ENCODE measurements at places on chromosomes 13 and 19.

DNA sequence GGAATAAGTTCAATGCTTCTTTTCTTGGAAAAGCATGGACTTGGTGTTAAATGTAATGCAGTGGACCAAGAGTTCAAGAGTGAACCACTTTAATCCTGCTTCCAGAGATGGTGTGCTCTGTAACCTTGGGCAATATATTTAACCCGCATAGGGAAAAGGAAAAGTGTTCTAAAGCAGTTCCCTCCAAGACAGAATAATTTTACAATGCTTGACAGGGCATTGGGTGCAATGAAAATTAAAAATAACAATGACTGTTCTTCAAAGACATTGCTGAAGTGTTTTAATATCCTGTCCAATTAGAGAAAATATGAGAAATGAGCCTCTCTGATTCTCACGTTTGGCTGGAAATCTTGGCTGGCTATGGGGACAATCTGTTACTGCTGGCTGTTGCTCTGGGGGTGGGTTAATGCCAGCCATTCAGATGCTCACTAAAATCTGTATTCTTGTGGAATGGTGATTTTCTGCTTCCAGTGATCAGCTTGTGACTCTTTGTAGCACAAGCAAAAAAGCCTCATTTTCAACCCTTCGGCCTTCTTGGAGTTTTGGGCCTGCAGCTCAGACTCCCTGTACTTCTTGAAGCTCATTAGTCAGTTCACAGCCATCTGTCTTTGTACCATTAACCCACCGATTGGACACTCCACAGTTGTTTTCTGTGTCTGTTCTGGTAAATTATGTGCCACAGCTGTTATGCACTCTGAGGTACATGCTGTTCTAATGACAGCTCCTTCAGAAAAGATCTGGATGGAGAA is 310.6 kb downstream of the LMO7 start:
- no peak for DNase-seq

DNA sequence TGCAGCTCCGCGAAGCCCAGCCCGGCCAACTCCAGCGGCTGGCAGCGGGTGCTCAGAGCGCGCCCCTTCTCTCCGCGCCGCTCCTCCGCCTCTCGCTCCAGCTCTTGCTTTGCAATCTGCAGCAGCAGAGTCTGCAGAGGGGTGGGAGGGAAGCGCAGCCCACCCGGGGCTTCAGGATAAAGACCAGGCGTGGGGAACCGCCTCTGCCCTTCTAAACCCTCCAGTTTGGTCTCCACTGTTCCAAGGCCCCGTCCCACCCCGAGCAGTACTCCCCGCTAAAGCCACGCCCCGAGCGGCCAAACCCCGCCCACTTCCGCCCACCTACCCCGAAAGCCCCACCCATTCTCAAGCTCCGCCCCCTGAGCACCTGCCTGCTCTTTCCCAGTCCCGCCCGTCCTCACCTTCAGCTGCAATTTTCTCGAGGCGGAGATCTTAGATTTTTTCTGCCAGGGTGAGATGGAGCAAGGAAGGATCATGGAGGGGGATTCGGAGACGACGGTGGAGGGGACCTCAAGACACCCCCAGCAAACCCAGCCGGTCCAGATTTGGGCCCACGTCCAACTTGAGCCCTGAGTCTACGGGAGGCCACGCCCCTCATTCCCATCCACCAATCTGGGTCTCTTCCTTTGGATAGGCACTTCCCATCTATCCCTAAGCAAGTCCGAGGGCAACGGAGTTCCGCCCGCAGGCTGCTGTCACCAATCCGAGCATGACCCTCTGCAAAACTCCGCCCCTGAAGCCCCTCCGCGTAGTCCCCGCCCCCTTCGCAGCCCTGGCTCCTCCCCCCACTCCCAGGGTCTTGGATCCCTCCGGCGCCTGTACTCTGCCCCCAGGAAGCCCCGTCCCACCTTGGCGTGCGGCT is 1.1 kb downstream of the TNNI3 start:
- peak; percentile 25 for DNase-seq

DNA sequence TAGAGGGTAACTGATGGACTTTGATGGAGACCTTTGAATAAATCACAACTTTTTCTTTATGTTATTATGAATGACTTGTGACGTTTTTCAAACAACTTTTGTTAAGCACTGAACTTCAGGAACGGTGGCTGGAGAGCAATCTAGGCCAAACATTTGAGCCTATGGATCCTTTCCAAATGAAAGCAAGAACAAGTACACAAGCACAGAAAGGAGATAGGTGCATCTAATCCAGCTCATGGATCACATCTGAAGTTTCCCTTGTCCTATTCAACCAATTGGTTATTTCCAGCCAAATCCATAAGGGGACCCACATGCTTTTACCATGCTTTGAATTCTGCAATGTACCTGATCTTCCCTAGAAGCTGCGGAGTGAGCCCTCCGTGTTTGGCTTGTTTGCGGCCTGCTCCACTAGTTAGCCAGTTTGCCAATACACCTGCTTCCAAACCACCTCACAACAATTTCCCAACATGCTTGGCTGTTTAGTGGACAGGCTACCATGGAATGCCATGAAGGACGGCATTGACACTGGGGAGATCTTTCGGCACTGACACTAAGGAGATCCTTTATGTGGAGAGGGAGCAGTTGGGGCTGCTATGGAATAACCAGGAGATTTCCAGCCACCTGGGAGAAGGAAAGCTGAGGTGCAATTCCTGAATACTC is 315.9 kb downstream of the DNAJC15 start:
- no peak for DNase-seq

DNA sequence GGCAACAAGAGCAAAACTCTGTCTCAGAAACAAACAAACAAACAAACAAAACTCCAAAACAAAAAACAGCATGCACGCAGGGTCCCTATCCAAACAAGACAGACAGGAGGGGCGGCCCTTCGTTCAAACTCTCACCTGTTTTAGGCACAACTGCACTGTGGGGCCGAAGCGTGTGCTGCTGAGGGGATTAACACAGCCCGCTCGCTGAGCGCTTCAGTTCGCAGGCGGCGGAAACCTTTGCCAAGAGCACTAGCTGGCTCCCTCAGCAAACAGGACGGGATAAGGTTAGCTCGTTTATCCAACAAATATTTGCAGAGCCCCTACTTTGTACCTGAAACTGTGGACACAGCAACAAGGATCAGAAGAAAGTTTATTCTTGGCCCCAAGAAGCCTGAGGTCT is 1.6 kb upstream of the ADPRHL1 start:
- no peak for DNase-seq

DNA sequence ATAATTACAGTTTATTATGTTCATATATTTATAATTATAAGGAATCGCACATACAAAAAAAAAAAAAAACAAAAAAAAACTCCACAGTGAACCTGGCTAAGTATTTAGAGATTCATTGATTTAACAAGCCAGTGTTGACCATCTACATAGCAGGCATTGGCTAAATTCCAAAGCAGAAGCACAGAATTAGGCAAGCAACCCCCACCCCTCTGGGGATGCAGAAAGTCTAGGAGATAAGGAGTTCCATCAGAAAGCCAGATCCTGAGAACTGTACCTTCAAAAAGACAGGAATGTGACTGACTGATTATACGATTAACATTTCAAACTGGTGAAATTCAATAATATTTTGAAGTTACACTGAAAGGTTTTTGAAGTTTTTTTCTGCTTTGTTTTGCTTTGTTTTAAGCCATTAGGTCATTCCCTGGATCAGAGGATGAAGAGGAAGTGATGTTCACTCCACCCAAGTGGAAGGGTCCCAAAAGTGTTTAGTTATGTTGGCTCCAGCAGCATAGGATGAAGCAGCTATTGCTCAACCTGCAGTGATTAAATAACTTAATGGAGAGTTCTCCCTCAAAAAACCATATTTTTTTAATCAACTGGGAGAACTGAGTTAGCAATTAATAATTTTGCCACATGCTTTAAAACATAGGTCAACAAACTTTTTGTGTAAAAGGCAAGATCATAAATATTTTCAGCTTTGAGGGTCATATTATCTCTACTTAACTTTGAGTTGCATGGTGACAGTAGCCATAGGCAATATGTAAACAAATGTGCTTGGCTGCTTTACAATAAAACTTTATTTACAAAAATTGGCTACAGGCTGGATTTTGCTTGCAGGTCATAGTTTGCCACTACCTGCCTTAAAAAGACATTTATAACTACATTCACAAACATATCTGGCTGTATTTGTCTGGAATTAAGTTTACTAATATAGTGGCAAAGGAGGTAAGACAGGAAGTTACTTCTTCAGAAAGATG is 49.6 kb downstream of the DOCK9 start:
- DNase-seq, result peak; percentile 70

DNA sequence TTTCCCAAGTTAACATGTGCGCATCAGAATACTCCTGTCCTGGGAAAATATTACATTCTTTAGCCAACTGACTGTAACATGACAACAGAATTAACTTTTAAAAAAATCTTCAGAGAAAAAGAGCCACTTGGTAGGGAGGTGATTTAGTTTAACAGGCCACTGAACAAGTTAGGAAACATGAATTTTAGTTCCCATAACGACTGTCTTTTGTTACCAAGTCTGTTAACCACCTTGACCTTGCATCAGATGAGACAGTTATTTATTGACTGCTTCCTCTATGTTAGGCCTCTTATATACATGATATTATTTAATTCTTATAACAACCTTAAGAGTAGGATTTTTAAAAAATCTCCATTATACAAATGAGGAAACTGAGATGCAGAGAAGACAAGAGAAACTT is 268.6 kb downstream of the NDFIP2 start:
- no peak for DNase-seq

GRCh38 chr13:54901316-54901715 is 1872.7 kb downstream of the OLFM4 start:
- DNase-seq, result no peak

GRCh38 chr19:45251452-45252354 is 632 bp downstream of the MARK4 start:
- peak; percentile 11 for DNase-seq

GRCh38 chr13:24861617-24862362 is 97.8 kb downstream of the RNF17 start:
- no peak for DNase-seq

GRCh38 chr19:19463348-19464117 is 51.8 kb downstream of the TSSK6 start:
- DNase-seq, result peak; percentile 82

- no peak for DNase-seq
Measured at GRCh38 chr13:109159650-109160309, 530.4 kb downstream of the MYO16 start.

GRCh38 chr19:17086120-17086519 is 10.5 kb downstream of the MYO9B start:
- no peak for DNase-seq

DNA sequence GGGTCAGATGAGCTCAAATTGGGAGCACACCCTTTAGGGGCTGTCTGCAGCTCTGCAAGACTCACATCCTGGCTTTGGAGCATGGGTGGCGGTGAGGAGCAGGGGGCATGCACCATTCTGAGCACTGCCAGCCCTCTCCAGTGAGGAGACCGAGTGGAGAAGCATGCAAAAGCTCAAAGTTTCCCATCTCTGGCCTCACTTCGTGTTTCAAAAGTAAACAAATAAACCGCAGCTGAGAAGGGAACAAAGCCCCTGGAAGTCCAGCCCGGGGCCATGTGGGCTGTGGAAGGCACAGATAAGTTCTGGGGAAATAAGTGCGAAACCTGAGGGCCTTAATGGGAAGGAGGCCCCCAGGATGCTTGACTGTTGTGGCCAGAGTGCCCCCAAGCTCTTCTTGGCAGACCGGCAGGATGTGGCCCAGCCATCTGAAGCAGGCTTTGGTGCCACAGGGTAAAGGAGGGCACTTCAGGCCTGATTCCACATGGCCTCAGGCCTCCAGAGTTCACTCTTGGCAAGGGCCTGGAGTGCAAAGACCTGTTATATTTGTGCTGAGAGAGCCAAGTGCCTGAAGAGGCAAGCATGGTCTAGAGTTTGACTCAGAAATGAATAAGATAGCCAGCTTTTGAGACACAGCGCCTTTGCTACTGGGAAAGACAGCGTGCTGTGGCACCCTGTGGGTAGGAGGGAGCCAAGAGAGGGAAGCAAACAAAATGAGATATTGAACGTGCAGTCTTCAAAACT is 1.2 kb downstream of the MEDAG start:
- peak; percentile 74 for DNase-seq

DNA sequence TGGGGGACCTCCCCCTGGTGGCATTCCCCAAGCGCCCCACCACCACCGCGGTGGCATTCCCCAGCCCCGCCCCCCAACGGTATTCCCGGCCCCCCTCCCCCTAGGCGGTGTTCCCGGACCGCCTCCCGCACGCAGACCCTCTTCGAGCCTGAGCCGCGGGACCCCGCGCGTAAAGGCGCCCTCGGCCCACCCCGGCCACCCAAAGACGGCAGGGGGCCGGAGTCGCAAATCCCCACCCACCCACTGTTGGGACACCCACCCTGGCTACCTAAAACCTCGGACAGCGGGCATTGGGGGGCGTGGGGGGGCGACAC is 22.4 kb downstream of the OLFM2 start:
- DNase-seq, result no peak

GRCh38 chr13:33725340-33725739 is 92.6 kb upstream of the RFC3 start:
- DNase-seq, result no peak

DNA sequence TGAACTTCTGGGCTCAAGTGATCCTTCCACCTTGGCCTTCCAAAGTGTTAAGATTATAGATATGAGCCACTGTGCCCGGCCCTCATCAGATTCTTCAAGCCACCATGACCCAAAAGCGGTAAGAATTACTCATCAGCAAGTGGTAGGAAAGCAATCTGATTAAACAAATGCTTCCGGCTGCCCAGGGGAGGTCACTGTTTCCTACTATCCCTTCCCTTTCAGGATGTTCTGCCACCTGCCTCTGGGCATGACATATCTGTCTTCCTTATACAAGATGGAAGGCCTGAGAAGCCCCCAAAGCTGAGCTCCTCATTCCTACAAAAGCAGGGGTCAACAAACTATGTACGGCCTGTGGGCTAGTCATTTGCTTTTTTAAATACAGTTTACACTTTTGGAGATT is 7.0 kb downstream of the ABHD8 start:
- DNase-seq, result peak; percentile 51
